ENCODE measurements at places on chromosomes 5 and 9.

DNA sequence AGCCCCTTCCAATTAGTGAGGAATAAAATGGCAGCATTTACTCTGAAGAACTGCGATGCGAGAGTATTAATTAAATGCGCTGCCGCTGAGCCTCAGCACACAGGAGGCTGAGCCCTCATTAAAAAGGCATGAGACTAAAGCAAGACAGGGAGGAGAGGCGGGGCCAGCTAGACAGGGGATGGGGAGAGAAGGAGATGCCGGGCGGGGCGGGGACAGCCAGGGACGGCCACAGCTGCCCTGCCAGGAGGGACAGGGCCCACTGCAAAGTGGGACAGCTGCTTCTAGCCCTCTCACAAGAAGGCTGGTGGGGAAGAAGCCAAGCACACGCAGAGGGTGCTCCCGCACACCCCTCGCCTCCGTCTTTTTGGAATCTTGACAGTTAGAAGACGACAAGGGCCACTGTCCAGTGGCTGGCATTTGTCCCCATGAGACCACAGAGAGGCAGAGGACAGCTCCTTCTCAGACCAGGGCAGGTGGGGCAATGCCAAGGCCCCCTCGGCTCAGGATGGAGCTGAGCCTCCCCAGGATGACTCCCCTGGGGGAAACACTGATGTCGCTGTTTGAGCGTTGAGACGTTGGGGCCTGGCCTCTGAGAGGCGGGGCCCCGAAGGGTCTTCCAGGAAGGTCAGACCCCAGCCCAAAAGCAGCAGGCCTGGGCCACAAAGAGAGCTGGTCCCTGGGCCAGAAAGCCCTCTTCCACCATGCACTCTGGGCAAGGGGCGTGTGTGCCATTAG is 26.9 kb downstream of the ADAMTS2 start:
- DNase-seq, result no peak

DNA sequence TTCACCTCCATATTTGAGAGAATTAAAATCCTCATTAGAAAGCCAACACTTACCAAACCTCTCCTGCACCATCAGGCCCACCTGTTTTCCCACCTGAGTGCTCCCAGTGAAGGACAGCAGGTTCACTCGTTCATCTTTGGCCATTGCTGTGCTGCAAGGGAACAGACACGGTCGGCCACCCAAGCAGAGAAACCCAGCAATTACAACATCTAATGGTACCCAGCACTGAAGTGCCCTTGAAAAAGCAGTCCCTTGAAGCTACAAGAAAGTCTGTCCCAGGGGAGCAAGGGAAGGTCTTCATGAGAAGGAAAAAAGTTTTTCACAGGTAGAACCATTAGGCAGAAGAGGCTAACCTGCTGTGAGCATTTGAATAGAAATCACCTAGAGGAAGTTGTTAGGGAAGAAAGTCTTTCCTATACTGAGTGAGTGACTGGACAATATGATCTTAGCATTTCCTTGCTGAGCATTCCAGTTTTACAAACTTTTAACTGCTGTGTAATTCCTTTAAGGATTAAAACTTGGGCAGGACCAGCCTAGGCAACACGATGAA is 26.7 kb downstream of the ALDH7A1 start:
- DNase-seq, result no peak

- no peak for DNase-seq
These were observed 44.7 kb upstream of the NKD2 start for GRCh38 chr5:963673-964531.

GRCh38 chr5:166672431-166672830 is 1619.0 kb upstream of the WWC1 start:
- DNase-seq, result no peak

DNA sequence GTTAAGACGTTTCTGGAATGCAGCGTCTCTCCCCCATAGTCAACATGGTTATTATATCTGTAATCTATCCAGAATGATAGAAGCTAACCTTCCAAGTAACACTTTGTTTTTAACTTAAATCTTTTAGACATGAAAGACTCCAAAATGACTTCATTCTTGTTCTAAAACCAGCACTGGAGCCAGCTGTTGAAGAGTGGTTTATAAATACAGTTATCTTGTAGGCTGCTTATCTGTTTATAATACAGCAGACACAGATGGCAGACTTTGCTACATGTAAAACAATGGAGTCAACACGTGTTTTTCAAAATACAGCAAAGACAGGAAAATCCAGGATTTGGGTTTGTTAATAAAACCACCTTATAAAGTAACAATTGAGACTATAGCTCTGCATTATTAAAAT is 48.8 kb upstream of the RETREG1 start:
- no peak for DNase-seq

- peak; percentile 23 for DNase-seq
These were observed 24.0 kb downstream of the DCTN4 start for GRCh38 chr5:150734579-150735384.

GRCh38 chr5:168819004-168819621 is 239.9 kb upstream of the PANK3 start:
- no peak for DNase-seq

DNA sequence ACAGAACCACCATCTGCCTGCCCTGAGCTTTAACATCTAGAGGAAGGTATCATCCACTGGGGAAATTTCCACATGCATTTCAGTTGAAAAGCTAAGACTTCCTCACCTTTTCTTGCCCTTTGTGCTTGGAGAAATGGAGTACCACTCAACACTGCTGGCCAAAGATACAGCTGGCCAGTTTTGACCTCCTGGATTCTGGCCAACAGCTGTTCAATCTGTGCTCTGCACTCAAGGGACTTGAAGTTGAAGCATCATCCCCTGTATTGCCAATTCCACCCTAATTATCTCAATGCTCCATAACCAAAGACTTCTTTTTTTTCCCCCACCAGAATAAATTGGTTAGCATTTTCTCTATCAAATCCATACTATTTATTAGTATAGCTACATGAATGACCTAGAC is 70.4 kb upstream of the PRDM9 start:
- DNase-seq, result no peak

DNA sequence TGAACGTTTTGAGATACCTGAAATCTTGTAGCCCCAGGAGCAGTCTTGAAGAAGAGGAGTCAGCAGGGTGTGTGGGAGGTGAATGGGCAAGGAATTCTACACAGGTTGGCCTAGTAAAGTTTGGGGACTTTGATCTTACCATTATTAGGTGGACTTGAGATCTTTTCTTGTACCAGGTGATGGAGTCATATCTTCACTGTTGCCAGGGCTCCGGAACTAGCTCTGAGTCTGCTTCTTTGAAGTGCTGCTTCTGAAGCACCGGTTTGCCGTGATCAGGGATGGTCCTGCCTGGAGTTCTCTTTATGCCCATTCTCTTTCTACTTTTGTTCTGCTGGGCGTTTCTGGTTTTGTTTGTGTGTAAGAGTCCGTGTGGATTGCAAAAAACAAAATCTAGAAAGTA is 27.4 kb downstream of the RCL1 start:
- DNase-seq, result no peak

GRCh38 chr5:55446640-55447351 is 88.0 kb downstream of the PLPP1 start:
- no peak for DNase-seq

DNA sequence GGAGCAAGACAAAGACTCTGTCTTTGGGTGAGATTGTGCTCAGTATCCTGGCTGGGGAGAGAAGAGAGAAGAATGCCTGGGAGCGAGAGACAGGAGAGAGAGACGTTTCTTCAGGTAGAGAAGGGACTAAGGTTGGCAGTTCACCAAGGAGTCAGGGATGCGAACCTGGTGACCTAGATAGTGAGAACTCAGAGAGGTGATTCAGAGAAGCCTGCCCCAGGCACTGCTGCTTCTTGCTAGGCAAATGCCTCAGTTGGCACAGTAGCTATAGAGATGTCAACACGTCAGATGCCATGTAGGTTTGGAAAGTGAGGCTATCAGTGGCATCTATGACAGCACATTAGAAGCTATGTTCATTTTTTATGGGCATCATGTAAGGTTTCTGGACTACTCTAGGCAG is 231.6 kb upstream of the VLDLR start:
- no peak for DNase-seq

Data from hematopoietic multipotent progenitor cell treated with erythropoietin and hydrocortisone succinate and interleukin-3 and kit ligand, for 17 days (in vitro differentiated cells).